ENCODE measurements at places on chromosomes 11 and 22.

DNA sequence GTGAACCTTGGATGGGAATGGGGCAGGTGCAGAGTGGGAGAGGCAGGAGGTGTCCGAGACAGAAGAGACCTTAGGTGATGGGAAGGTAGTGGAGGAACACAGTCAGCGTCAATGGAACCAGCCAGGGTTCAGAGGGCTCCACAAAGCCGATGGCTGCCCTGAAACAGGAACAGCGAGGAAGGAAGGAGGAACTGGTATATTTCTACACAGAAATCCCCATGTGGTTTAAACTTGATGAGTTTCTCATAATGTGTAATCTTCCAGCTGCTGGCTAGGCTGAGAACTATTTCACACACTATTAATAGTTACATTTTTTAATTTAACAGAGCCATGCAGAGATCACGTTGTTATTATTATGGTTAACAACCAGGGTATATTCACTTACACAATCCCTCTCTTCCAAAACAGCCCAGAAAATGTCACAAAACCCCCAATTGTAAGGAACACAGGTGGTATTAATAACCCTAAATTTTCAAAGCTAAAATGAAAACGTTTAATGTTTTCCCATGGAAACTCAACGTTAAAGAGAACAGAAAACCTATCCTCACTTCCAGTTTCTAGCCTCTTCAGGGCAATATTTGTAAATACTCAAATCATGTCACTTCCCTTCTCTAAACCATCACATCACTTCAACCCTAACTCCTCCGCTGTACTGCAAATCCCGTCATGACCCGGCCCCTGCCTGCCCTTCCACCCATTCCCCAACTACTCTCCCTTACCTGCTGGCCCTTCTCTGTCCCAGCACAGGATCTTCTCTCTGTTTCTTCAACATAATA is 74.5 kb upstream of the ARFGAP3 start:
- DNase-seq, result no peak

GRCh38 chr11:126411971-126412381 is 56.5 kb downstream of the ST3GAL4 start:
- no peak for DNase-seq

DNA sequence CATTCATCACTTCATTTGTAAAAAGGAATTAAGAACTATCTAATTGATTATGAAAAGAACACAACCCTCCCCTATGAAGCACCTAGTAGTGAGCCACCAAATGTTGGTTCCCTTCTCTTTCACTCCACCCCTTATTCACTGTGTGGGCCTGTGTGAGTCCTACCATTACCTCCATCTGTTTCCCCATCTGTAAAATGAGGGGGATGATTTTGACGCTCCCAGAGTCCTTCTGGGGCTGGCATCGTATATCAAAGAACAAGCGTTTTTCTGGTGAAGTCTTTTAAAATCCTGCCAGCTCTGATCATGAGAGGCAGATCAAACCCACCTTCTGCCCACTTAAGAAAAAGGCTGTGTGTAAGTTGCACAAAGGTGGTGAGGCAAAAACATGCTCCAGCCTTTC is 96.6 kb upstream of the SEZ6L start:
- DNase-seq, result no peak

GRCh38 chr11:131447277-131447815 is 76.9 kb downstream of the NTM start:
- no peak for DNase-seq

DNA sequence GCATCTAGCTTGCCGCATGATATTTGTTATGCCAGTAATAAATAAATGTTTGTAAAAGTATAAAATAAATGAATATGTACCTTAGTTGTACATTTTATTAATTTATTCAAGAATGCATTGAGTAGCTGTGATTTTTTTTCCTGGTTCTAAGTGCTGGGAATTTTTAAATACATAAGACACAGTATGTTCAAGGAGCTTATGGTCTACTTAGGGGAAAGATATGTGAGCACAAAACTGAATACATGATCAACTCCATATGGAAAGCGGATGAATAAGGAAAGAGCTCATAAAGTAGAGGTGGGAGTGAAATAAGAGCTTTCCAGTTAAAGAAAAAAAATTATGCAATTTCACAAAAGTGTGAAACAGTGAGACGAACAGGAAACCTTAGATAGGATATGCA is 944.2 kb upstream of the CCDC90B start:
- DNase-seq, result no peak

DNA sequence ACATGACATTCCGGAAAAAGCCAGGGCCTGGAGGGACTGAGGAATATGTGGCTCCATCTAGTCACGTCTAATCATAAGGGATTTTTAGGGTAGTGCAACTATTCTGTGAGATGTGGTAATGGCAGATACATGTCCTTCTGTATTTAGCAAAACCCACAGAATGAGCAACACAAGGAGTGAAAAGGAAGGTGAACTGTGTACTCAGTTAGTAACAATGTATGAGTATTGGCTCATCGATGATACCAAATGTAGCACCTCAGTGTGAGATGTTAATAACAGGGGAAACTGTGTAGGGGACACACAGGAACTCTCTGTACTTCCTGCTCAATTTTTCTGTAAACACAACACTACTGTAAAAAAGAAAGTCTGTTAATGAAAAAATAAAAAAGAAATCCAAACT is 42.0 kb upstream of the CARS1 start:
- DNase-seq, result no peak

DNA sequence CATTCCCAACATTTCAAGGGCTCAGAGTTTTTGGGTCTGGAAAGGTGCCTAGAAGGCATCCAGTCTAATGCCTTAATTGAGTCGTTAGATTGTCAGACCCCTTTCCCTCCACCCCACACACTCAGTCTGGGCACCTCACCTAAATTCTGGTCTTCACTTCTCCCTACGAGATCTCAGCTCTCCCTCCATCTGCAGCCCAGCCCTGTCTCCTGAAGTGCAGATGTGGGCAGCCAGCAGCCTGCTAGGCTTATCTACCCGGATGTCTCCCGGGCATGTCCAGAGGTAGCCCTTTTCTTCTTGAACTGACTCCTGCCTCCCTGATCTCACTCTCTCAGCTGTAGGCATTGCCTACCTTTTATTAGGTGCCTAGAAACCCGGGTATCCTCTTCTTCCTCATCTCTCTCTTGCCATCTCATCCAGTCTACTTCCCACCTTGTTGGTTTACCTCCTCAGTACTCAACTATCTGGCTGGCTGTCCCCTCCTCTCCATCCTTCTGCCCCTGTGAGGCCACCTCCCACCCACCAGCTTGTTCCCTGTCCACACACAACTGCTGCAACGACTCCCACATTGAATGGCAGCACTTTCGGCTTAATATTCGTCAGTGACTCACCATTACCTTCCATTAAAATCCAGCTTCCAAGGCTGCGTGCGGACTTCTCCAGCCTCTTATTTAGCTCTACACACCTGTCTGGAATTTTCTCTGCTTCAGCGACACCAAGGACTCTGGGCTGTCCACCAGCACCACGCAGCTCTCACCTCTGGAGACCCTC is 6.2 kb downstream of the SEPTIN3 start:
- DNase-seq, result no peak

- DNase-seq, result no peak
Measured at GRCh38 chr11:57764021-57764420, 2.4 kb downstream of the CTNND1 start.

DNA sequence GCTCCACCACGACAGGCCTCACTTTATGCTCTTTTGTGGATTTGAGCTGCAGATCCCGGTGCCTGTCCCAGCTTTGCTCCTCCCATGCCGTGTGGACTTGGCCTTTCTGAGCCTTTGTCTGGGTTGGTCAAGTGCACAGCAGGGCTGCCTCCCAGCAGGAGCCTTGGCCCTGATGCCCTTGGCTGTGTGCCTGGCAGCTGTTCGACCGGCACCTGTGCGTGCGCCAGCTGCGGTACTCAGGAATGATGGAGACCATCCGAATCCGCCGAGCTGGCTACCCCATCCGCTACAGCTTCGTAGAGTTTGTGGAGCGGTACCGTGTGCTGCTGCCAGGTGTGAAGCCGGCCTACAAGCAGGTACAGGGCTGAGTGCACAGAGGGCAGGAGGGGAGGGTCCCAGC is 46.5 kb downstream of the MYO7A start:
- DNase-seq, result no peak

- DNase-seq, result no peak
Measured at GRCh38 chr22:37547251-37547741, 13.0 kb upstream of the CDC42EP1 start.

DNA sequence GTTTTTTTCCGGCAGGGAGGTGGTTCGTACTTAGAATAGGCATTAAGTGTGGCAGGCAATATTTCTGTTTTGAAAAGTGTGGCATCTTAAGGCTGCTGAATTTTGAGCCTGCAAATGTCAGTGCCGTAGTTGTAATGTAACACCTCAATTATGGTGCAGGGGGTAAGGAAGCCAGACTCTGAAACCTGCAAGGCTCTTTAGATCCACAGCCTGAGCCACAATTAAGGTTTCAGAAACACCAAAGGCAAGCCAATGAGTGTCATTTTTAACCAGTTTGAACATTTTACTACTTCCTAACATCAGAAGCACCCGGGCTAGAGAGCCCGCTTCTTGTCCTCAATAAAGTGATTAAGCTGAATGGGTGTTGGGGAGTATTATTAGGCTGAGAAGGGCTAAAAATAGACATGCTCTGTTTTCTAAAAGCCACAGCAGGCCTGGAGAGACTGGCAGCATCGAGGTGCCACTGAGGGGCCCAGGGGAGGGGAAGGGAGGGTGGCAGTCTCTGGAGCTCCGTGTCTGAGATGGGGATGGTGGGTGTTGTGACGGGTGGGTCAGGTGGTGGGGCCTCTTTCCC is 113.4 kb downstream of the ZBTB16 start:
- DNase-seq, result no peak

DNA sequence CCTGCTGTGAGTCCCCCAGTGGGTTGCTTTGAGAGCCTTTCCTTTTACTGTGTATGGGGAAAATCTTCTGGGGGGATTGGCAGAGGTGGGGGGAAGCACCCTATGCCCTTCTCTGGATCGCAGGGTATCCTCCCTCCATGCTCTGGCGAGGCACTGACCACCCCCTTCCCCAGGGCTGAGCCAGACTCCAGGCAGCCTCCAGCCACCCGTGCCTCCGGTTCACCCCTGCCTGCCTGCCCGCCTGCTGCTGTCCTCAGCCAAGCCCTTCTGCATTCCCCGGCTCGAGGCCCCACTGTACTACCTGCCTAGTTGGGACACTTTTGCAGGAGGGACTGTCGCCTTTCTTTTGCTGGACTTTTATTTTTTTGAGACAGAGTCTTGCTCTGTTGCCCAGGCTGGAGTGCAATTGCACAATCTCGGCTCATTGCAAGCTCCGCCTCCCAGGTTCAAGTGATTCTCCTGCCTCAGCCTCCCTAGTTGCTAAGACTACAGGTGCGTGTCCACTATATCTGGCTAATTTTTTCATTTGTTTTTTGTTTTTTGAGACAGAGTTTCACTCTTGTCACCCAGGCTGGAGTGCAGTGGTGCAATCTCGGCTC is 23.8 kb upstream of the TP53I11 start:
- no peak for DNase-seq

GRCh38 chr11:62882431-62882749 is 1.7 kb downstream of the SLC3A2 start:
- DNase-seq, result no peak

All from activated T-cell treated with anti-CD3 and anti-CD28 coated beads, Interleukin-2, amount 50 U/mL, for 1 hour (primary cell).